Cerebellum (tissue), 4 donors: ENCODE measurements at places on chromosomes 12 and 14.

DNA sequence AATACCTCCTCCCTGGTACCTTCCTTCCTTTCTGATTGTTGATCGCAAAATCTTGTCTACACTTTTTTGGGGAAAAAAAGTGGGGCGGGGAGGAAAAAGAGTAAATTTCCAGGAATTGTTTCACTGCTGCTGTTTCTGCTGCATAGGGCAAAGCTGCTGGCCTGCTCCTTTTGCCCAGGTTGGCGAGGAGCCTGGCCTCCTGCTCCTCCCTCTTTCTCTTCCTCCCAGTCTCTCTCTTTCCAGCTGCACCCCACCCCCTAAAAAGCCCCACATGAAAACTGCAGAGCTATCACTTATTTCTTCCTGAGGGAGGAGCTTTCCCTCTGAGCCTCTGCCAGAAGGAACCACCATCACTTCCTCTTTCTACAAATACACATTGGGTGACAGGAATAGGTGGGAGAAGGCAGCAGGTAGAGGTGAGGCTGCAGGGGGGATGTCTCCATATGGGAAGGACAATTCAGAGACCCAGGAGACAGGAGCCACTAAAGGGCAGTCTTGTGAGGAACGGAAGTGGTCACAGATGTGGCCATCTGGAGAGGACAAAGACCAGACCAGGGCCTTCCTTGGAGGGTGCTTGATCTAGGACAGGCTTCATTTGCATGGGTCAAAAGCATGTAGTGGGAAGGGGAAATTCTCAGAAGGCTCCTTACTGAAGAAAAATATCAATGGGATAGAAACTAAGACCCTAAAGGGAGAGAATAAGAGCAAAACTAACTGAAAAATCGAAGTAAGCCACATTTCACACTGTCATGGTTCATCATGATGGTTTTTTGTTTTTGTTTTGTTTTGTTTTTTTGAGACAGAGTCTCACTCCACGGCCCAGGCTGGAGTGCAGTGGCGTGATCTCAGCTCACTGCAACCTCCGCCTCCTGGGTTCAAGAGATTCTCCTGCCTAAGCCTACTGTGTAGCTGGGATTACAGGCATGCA is 14.8 kb downstream of the ZBTB39 start:
- no peak for DNase-seq

DNA sequence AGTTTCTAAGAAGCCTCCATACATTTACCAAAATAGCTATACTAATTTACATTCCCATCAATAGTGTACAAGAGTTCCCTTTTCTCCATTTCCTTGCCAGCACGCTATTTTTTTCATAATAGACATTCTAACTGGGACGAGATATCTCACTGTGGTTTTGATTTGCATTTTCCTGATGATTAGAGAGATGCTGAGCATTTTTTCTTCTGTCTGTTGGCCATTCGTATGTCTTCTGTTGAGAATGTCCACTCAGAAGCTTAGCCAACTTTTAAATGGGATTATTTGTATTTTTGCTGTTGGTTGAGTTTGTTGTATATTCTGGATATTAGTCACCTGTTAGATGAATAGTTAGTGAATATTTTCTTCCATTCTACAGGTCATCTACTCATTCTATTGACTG is 144.1 kb downstream of the PRKD1 start:
- no peak for DNase-seq

DNA sequence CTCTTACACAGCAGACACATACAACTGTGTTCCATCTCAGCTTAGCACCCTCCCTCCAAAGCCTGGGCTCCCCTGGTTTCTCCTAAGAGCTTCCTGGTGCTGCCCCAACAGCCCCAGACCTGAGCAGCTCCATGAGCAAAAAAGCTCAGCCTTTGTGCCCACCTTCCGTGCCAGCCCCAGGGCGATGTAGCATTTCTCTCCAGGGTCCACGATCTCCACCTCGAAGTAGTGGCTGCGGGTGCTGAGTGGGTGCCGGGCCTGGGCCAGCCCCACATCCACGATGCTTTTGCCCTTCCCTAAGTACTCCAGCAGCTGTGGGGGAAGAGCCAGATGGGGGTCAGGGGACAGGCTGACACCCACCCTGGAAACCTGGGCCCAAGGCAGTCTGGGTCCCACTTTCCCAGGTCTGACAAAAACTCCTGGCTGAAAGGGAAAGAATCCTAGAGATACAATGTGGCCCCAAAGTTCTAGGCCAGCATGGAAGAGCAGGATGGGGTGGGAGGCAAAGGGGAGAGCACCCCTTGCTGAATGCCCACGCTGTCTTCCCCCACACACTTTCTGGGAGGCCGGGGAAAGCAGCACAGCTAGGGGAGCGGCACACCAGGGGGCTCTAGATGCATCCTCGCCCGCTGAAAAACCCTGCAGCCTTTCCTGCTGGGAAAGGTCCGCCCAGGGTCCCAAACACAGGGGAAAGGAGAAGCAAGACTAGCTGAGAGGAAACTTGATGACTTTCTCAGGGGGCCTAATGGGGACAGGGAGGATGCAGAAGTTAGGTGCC is 11.0 kb downstream of the SPRYD3 start:
- DNase-seq, result no peak

DNA sequence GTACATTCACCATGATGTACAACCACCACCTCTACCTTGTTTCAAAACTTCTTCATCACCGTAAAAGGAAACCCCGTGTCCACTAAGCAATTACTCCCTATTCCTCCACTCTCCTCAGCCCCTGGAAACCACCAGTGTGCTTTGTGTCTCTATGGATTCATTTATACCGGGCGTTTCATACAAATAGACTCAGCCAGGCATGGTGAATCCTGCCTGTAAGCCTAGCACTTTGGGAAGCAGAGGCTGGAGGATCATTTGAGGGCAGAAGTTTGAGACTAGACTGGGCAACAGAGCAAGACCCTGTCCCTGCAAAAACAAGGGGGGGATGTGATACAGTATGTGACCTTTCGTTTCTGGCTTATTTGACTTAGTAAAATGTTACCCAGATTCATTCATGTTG is 21.2 kb upstream of the RNF34 start:
- no peak for DNase-seq

GRCh38 chr12:116220756-116221155 is 56.7 kb downstream of the MED13L start:
- no peak for DNase-seq

DNA sequence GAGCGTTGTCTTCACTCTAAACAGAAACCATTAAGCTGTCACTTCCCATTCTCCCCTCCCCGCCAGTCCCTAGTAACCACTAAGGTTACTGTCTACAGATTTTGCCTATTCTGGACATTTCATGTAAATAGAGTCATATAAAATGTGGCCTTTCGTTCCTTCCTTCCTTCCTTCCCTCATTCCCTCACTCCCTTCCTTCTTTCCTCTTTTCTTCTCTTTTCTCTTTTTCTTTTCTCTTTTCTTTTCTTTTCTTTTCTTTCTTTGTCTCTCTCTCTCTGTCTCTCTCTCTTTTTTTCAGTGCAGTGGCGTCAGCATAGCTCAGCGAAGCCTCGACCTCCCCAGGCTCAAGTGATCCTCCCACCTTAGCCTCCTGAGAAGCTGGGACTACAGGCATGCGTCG is 37.8 kb downstream of the HCAR2 start:
- DNase-seq, result no peak

GRCh38 chr12:105644770-105645169 is 314.3 kb downstream of the C12orf75 start:
- DNase-seq, result no peak

GRCh38 chr14:91997492-91997891 is 42.4 kb downstream of the TRIP11 start:
- no peak for DNase-seq
